ENCODE measurements at places on chromosomes 11 and 22.

DNA sequence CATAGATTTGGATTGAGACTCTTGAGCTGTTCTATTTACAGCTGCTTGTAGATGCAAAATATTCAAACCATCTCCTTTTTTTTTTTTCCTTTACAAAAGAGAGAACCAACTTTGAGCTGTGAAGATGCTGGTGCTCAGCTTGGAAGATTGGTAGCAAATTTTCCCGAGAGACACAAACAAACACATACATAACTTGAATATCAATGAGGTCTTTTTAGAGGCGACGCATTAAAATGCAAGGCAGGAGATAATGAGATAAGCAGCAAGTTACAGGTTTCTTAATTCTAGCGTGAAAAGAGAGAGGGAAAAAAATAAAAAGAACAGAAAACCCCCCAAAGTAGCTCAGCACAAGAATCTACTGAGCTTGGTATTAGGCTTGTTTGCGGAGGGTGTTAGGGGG, 247.0 kb upstream of the SORL1-AS1 start:
- no peak for DNase-seq

- DNase-seq: no peak
Measured at GRCh38 chr11:131859538-131860210, 489.3 kb downstream of the NTM start.

- DNase-seq: no peak
Measured at GRCh38 chr11:18347471-18348125, 25.2 kb downstream of the GTF2H1 start.

DNA sequence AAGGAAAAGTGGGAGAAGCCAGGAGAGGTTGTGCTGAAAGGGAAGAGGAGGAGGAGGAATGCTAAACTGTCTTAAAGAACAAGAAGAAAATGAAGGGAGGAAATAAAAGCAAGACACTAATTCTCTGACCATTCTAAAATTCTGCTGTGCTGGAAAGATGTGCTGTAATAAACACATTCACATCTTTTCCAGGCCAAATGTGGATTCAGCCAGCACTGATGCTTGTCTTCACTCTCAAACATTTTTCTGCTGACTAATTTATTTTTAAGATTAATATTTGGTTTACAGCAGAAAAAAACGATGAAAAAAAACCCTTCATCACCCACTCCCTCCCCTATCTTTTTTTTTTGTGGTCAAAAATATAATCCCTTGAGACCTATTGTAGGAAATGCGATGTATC, 223.6 kb downstream of the SWAP70 start:
- no peak for DNase-seq

- no peak for DNase-seq
Measured at GRCh38 chr22:19498154-19498865, 18.6 kb downstream of the CDC45 start.

- DNase-seq: no peak
Measured at GRCh38 chr11:65743681-65744025, 23.1 kb upstream of the RNASEH2C start.

GRCh38 chr11:41286751-41287150, 172.7 kb downstream of the LRRC4C start:
- DNase-seq: no peak

DNA sequence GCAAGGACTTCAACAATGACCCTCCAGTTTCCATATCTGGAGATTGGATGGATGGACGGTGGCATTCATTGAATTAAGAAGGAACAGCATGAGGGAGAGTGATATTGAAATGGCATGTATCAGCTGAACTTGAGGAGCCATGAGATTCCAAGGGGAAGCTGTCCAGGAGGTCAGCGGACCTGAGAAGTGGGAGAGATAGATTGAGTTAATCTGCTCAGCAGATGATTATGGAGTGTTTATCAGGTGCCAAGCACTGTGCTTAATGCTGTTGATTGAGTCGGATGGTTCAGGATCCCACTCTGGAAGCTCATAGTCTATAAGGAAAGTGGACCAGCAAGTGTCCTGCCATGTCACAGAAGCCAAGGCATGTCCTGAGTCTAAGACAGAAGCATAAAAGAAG, 581.3 kb downstream of the INSC start:
- DNase-seq: no peak

DNA sequence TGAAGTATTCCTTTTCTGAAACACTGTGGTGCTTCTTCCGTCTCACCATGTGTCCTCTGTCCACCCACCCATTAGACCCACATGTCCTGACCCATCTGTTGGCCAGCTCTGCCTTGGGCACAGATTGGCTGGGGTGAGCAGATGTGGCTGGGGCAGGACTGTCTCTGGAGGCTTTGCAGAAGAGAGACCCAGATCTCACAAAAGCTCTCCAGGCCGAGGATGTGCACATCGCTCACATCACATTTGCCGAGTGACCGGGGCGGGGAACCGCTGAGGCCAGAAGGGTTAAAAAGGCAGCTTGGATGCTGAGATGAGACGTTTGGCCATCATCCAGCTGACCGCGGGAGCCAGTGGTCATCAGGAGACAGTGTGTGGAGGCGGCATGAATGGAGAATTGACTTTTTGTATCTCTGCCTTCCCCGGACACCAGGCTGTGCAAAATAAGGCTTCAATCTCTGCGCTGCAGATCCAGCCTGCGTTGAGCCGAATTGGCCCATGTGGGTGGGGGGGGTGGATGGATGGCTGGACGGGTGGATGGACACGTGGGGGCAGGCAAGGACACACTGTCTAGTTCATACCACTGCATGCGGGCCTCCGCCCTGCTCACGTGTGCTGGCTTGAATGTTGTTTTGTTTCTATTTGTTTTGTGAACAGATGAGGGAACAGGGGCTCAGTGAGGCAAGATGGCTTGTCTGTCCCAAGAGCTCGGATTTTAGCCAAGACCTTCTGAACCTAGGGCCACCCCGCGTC, 6.1 kb downstream of the IFITM10 start:
- DNase-seq: no peak
